D721Med (cell line): ENCODE measurements at places on chromosomes 2 and 18.

DNA sequence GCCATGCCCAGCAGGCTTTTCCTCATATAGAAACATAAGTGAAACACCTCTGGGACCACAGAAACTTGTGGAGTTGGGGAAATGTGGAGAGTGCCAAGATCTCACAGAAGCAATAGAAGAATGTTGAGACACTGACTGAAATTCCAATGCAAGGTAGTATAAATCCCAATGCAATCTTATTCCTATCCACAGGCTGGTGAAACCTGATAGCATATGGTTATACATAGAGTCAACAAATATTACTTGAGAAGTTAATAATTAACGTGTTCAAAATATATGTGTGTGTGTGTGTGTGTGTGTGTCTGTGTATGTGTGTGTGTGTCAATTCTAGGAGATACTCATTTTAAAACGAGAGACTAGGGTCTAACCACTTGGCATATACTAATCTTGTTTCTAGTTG is 776.8 kb upstream of the ACVR2A start:
- DNase-seq, result no peak

- no peak for DNase-seq
Observed at GRCh38 chr2:224670203-224670602, 46.0 kb downstream of the CCDC195 start.

- DNase-seq, result no peak
Observed at GRCh38 chr18:46414863-46415262, 242.2 kb downstream of the LOXHD1 start.

DNA sequence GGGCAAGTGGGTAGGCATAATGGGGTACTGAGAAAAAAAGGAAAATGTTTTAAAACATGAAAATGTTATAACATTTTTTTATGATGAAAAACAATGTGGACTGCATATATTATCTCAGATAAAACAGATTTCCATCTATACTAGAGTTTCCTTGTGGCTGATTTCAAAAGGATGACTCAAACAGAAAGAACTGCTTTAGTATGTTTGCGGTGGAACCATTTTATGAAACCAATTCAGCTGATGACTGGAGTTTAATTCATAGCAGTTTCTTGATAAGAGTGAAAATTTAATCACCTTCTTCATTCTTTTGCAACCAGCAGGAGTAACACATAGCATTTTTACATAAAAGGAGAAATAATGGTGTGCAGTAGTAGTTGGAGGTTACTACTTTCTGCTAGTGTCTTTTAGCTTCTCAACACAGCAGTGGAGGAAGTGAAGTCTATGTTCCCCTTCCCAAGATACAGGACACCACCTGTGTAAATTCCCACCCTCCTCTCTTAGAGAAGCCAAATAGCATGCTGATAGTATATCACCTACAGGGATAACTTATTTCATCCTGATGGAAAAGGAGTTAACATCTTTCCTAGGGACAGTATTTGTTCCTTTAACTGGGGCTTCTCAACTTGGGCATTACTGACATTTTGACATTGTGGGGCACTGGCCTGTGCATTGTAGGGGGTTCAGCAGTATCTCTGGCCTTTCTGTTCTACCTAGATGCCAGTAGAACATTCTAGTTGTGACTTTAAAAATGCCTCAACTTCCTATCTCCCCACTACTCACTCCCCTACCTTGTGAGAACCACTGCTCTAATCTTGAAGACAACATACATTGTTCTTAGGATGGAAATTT is 29.9 kb downstream of the PELI1 start:
- no peak for DNase-seq

DNA sequence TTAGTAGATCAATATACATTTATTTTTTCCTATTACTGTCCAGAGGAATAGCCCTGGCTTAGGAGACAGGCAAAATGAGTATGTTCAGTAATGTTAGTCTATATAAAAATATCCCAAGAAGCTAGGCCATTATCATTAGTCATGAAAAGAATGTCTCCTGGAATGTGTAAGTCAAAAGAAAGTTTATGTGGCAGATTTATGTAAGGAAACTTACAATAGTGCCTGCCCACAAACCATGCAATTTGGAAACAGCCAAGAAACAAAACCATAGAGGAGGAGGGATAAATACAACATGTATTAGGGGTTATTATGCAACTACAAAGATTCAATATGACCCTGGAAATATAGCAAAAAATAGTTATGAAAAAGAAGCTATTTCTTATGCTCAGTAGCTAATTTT is 96.3 kb downstream of the NOL4 start:
- DNase-seq, result no peak
